Kidney tubule cell (primary cell): ENCODE measurements at places on chromosomes 5 and 9.

GRCh38 chr5:97388794-97389193 is 205.7 kb upstream of the RIOK2 start:
- no peak for DNase-seq

GRCh38 chr5:175815126-175815913 is 56.1 kb upstream of the CPLX2 start:
- no peak for DNase-seq

DNA sequence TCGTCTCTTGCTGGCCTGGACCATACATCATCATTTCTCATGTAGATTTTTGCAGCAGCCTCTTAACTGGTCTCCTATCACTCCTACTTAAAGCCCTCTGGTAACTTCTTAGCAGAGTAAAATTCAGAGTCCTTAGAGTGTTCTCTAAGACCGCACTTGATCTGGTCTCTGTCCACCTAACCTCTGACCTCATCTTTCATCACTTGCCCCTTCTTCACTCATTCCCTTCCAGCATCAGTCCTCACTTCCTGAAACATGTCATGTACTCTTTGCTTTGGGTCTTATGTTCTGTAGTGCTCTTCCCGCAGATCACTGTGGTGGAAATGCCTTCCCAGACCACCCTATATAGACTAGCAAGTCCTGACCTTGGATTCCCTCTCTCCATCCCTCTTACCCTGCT is 9.8 kb downstream of the LARP1 start:
- no peak for DNase-seq

DNA sequence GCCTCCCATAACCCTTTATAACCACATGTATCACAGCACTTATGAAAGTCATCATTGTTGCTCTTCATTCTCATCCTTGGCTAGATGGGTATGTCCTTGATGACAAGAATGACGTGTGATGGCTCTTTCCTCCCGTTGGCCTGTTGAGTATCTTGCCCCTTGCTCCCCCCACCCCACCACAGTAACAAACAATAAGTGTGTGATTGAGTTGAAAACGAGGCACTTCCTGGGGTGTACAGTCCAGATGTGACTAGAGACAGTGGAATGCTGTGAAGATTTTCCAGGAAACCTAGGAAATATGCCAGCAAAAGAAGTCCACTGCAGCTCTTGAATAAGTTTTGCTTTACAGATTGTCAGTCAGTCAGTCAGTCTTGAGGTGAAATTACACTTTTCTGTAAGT is 262.5 kb downstream of the ELAVL2 start:
- DNase-seq, result peak; percentile 62

DNA sequence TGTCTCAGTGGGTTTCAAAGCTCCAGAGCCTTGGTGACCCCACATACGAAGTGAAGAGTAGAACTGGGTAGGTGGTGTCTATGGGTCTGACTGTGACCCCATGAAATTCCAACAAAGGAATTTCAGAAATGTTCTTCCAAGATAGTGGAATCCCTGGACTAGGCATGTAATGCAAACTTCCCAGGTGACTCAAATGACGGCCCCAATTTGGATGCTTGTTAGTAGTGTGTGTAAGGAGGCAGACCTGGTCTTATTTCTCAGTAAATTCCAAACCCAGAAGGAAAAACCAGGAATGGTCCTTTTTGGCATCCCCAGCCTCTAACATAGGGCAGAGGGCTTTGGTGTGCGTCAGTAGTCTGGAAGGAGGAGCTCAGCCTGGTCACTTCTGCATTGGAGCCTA is 43.6 kb upstream of the ABCA1 start:
- peak; percentile 24 for DNase-seq

- DNase-seq, result no peak
These were observed 274.5 kb downstream of the MAST4 start for GRCh38 chr5:66870708-66871107.
